ENCODE measurements at places on chromosomes 13 and 19.

GRCh38 chr19:1159864-1160595 lies 14.0 kb downstream of the SBNO2 start:
- no peak for DNase-seq

- no peak for DNase-seq
Observed at GRCh38 chr19:15274477-15274876, 42.2 kb upstream of the EPHX3 start.

DNA sequence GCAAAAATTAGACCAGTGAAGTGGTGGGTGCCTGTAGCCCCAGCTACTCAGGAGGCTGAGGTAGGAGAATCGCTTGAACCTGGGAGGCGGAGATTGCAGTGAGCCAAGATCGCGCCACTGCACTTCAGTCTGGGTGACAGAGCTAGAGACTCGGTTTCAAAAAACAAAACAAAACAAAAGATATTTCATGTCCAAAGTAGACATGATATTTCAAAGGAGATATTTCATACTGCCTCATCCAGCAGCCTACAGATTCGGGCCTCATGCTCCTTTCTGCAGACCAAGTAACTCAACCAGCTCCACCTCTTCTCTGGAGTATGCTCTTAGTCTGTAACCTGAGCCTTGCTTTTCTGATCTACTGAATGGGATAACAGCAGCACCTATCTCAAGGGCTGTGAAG lies 15.0 kb downstream of the ZC3H4 start:
- DNase-seq, result no peak

- no peak for DNase-seq
Observed at GRCh38 chr19:54209058-54209810, 8.6 kb downstream of the RPS9 start.

- DNase-seq, result no peak
Observed at GRCh38 chr13:87903553-87903952, 232.4 kb downstream of the SLITRK5 start.

DNA sequence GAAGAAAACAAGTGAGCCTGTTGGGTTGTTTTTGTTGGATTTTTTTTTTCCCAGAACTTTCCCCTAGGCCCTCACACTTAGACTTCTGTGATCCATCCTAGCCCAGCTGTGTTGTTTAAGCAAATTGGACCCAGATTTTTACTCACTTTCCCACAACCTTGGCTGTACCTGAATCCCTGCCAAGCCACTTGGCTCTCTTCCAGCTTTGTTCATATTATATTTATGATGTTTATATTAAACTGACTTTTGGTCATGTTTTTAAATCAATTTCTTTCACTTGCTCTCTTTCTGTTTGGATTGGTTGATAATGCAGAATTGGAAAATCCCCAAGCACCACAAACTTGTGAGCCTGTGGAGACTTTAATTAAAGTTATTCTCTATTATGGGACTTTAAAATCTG lies 16.6 kb downstream of the OLFM4 start:
- no peak for DNase-seq

DNA sequence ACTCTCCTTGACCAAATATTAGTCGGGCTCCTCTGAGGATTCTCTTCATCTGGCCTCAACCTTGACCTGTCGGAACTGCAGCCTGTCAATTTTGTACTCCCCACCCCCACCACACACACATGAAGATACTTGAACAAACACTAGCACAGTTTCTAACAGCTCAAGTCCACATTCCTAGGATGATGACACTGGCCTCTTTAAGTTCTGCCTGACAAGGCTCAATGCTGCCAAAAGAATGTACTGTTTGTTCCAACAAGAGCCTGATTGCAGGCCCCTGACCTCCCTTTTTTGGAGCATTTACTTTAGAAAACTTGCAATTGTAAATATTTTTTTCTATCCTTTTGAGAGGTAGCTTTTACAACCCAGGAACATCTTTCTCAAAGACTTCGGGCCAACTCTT lies 169.2 kb upstream of the IRS2 start:
- no peak for DNase-seq

- DNase-seq, result peak; percentile 5
Observed at GRCh38 chr13:37492741-37493514, 105.6 kb downstream of the POSTN start.
